ENCODE measurements at places on chromosomes 7 and 10.

GRCh38 chr10:79178614-79179163, 109.9 kb downstream of the ZMIZ1 start:
- no peak for DNase-seq

- DNase-seq = no peak
These were observed 46.1 kb upstream of the APBB1IP start for GRCh38 chr10:26391701-26392695.

DNA sequence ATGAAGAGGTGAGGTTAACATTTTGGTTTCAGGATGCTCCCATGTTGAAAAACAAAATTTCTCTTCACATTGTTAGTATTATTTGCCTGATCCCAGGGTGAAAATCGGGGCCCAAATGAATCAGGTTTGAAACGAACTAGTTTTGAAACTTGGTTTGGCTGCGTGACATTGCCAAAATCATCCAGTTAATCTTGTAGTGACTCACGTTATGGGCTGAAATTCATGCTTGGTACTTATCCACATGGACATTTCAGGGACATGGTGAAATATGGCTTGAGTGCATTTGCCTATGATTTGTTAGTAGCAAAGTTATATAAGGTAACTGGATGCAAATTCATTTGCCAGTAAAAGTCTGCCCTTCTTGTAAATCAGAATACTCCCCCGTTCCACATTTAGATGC, 97.3 kb downstream of the CFAP58 start:
- DNase-seq = no peak

DNA sequence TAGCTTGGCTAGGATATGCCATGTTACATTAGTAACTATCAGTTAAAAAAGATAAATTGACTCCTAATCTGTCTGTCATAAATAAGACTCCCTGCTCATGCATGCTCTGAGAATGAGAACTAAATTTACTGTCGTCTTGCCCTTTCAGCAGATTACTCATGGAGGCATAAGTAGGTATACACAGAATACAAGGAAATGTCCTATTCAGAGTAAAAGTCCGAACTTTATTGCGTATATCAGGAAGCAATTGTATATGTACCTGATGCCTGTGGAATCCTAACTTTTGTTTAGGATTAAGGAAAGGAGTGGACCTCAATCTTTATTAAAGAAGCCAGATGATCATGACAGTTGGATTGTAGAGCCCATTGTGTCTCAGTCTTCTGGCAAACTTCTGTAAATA, 118.6 kb downstream of the THSD7A start:
- no peak for DNase-seq

DNA sequence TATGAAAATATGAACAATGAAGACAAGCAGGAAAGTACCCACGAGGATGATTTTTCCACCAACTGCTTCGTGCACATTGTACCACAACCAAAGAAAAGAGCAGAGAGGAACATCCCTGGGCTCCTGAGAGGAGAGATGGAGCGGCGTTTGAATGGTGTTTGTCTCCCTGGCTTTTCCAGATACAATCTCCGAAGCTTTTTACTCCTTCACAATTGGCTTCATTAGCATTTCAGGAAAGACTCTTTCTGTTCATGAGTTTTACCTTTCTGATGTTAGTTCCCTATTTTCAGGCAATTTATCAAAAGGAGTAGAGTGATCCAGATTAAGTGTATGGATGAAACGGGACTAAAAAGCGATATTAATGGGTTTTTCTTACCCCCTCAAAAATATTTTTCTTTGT, 49.3 kb downstream of the LYZL2 start:
- DNase-seq = no peak

DNA sequence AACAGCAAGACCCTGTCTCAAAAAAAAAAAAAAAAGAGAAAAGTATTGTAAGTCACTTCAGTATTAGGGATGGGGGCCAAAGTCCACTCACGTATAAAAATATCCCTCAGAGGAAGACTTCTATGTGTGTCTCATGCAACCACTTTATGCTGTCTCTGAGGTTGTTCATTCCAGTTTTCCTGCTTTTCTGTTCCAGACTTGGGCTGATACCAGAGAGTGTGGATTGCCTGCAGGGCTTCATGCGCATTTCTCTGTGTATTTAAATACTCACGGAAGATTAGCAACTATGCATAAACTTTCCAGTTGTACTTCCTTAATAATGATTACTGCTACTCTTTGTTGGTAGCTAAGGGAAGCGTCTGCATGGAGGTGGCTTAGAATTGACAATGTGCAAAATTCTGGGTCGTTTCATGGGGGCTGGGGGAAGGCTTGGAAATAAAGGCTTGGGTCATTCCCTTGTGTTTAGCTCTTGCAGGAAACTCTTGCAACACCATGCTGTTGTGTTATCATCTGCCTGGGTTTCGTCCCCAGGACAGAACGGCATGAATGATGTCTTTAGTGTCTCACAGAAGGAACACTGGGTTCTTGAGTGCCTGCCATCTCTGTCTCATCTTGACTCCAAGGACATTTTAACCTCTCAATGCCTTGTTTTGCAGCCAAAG, 54.1 kb downstream of the KIAA1217 start:
- no peak for DNase-seq

DNA sequence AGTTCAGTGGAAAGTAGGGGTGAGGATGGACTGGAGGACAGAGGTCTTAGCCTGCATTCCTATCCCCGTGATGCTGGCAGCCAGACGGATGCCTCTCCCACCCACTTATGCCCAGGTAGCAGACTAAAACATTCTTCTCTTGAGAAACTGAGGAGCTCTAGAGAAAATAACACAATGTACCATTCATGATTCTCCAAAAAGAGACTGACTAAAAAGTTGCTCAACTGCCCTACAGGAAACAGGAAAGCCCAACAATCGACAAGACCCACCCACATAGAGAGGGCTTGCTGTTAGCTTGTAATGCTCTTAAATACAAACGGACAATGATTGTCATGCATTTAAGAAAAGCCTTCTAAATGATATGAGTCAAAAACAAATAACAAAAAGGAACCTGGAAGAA, 33.2 kb upstream of the PDE1C start:
- DNase-seq = no peak

DNA sequence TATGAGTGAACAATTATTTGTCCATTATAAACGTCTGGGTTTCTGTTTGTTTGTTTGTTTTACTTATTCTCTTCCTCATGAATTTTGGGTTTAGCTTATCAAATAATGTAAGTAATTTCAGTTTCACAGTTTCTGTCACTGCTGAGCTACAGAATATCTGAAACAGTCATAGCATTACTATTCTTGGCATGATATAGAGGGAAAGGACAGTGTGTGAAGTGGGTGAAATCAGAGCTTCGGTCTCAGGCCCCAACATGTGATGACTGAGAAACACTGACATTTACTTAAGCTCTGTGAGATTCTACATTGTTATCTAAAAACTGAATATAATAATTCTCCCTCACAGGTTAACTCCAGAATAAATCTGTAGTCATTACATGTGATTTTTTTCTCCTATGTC, 8.8 kb upstream of the OR6V1 start:
- no peak for DNase-seq

DNA sequence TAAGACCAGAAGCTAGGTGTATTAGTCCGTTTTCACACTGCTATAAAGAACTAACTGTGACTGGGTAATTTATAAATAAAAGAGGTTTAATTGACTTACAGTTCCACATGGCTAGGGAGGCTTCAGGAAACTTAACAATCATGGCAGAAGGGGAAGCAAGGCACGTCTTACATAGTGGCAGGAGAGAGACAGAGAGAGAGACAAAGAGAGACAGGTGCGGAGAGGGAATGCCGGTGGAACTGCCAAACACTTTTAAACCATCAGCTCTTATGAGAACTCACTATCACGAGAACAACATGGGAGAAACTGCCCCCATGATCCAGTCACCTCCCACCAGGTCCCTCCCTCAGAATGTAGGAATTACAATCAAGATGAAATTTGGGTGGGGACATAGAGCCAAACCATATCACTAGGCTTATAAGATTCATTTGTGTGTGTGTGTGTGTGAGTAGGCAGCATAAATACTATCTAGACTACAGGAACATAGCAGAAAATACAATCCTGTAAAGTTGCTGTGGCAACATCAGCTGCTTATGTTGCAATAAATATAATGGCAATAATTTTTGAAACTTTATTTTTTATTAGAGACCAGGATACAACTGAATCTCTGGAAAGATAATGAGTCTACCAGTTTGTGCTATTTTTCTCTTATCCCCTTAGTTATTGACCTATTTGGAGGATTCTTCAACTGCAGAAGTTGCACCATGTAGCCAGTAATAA, 77.1 kb downstream of the NRF1 start:
- no peak for DNase-seq

DNA sequence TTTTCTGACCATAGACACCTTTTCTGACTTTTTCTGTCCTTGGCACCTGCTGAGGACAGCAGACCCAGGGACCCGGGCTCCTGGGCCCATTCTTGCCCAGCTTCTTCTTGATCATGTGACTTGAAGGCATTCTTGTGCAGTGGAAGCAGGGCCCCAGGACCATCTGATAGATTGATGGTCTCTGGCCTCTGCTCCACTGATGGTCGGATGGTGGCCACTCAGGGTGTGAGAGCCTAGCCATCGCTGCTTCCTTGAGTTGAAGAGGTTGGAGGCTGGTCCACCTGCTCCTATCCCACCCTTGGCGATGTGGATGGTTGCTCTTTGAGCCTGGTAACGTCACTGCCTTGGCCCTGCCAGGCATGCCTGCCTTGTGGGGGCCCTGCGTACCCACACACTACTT, 37.8 kb upstream of the ZNF716 start:
- DNase-seq = no peak

GRCh38 chr10:98511876-98512275, 65.1 kb upstream of the HPS1 start:
- DNase-seq = no peak

GRCh38 chr10:103932971-103933370, 15.0 kb upstream of the STN1 start:
- no peak for DNase-seq

DNA sequence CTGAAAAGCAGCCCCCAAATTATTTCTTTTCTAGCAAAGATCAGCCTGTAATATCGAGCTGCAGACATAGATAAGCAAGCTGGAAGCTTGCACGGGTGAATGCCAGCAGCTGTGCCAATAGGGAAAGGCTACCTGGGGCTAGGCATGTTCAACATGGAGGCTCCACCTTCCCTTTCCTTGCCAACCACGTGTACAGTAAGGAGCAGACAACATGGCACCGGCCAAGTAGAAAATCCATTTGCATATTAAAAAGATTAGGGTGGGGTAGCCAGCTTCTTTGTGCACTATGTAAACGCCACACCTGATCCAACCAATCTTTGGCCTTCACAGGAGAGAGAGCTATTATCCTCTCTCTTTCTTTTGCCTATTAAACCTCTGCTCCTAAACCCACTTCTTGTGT, 56.7 kb upstream of the SEPHS1 start:
- no peak for DNase-seq

- no peak for DNase-seq
These were observed 34.7 kb upstream of the CALN1 start for GRCh38 chr7:72446591-72447462.

DNA sequence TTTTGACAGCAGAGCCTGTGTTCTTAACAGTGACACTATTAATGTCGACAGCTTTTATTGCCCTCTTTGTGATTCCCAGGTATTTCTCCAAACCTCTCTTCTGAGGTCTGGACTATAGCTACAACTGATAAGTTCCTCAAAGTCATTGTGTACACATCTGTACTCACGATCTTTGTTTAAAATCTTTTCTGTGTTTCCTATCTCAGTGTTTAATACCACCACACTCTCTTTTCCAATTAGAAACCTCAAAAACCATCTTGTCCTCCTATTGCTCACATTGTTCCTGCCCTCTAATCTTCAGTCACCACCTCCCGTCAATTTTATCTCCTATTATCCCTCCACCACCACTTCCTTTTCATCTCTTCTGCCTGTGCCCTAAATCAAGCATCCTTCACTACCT, 12.9 kb upstream of the WASL start:
- DNase-seq = no peak

- DNase-seq = no peak
These were observed 6.3 kb downstream of the POLD2 start for GRCh38 chr7:44116789-44117666.

DNA sequence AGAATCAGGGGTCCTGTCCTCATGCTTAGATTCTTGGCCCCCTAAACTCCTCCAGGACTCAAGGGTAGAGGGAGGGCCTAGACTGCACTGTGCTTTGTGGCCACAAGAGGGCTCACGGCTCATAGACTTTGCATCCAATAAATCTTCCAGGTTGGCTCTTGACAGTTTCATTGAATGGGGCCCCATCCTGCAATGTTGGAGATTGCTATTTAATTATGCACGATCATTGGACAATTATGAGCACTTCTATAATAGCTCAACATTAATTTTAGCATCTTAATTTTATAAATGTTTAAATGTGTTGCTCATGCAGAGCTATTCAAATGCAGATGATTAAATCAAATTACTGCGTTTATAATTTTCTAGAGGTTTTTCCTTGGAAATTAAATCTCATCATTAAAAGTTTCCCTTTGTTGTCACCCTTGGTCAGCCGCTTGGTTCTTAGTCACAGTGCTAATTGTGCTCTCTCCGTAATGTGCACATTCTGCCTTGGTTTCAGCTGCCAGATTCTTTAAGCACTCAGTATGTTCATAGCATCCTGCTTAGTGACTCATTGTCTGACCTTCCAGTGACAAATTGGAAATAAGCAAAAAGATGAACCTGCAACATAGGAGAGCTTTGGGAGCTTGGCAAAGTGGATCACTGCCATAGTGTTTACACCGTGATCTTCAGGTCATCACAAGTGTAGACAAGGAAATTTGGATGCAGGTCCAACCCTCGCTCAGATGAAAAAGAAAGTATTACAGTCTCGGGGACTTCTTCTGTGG, 33.4 kb upstream of the PLPP4 start:
- DNase-seq = no peak

- no peak for DNase-seq
These were observed 14.6 kb downstream of the DHX32 start for GRCh38 chr10:125866421-125867029.

DNA sequence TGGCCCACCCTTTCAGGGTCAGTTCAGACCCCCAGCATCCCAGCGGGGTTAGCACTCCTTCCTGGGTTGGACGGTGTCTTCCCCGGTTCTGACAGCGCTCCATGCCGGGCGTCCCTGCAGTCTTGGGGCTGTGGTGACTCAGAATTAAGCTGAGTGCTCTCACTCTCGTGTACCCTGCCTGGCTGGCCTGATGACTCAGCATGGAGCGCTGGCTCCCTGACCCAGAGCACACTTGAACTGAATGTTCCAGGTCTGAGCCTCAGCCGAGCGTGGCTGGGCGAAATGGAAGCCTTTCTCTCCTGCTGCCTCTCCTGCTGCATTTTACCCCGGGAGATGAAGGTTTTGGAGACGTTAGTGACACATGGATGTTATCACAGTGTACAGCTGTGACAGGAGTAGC, 7.1 kb downstream of the BAG3 start:
- no peak for DNase-seq

Data from stimulated activated CD8-positive, alpha-beta memory T cell treated with anti-CD3 and anti-CD28 coated beads, Interleukin-4, amount 100 ng/mL, for 1 hour (primary cell).